T-helper 17 cell (primary cell): ENCODE measurements at places on chromosomes 7 and 10. TPM values are rescaled to one million over a fixed set of nuclear protein-coding genes. Genes with fewer than 3 reads are reported as not detected.

TACC2 gene
- not detected for total RNA-seq

CRHR2 gene
- total RNA-seq = not detected

PTPRN2 gene
- total RNA-seq = 0.42 TPM

DNAH11 gene
- total RNA-seq = 0.05 TPM

DNA sequence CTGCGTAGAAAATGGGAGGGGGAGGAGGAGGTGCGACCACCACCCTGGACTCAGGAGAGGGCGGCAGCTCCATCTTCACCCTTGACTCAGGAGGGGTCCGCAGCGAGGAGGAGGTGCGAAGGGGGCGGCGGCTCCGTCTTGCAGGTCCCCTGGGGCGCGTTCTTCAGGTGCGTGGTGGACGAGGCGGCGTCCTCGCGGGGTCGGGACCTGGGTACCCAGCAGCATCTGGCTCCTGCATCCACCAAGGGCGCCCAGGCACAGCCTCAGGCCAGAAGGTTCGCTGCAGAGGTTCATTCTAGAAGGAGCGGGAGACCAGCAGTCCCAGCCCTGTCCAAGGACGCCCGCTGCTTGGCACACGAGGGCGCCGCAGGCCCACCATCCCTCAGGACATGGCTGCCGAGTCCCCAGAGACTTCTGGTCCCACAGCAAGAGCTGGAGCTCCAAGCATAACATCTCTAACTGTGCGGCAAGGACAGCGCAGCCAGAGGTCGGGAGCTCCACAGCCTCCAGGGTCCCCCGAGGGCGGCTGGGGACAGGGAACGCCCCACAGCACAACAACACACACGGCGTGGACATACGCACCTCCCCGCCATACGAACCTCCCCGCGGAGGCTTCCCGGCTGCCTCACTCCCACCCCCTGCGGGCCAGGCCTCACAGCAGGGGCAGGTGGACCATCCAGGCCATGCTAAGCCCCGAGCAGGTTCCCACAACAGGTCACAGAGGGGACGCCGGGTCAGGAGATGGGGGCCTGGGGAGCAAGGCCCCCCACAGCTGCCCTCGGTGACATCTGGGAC, 16.8 kb upstream of the DPYSL4 start:
- DNase-seq = no peak

- no peak for DNase-seq
Observed at GRCh38 chr7:150967349-150967748, 10.8 kb downstream of the KCNH2 start.

GRCh38 chr10:44968091-44968490, 8.5 kb downstream of the RASSF4 start:
- no peak for DNase-seq

GRCh38 chr10:24603333-24603732, 120.4 kb downstream of the ARHGAP21 start:
- DNase-seq = no peak

- DNase-seq = no peak
Observed at GRCh38 chr10:69404786-69405185, 11.9 kb downstream of the TACR2 start.

DNA sequence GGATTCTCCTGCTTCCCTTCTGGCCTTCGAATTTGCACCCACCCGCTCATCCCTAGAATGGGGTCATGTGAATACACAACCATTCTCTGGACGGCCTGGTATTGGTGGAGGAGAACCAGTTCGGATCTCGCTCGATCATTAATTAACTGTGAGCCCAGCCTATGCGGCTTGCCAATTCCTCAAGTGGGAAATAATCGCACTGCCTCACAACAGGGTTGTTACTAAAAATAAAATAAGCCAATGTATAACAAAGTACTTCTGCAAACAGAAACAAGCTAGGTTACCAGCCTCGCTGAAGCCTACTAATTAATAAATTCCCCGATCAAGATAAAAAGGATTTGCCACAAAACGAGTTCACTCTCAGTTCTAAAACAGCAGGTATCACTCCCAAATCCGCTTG, 16.2 kb downstream of the CTBP2 start:
- DNase-seq = no peak

- DNase-seq = no peak
Observed at GRCh38 chr10:63766745-63767137, 245.5 kb downstream of the REEP3 start.

DNA sequence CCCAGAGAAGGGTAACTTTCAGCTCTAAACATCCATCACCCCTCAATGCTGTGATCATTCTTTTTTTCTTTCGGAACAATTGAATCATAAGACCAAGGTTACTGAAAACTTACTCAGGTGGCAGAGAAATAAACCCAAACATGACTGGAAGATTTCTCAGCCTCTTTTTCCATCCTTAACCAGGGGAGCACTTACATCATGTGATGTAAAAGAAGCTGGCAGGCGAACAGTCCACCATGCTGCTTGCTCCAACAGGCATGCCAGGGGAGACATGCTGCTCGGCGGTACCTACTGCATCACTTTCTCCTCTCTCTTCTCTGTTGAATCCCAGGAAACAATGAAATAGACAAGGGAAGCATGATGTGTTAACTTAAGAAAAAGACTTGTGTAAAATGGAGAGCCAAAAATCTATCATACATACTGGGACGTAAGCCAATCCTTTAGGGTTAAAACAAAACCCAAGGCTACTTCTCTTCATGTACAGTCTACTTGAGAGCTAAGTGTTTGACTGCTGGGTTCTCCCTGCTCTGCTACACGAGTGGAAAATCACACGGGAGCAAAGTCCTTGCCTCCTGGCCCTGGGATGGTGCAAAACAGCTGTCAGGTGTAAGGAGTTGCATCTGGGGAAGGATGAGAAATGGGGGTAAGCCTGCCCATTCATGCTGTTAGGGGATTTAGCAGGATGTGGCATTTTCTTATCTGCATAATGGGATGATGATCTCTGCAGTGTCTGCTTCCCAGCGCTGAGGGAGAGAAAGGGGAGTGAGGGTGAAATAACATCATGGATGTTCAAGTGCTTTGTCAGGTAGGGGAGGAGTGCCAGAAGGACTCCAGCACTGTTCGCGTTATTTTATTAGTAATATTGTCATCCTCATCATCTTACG, 64.3 kb upstream of the ZNF438 start:
- no peak for DNase-seq

- no peak for DNase-seq
Observed at GRCh38 chr10:118820326-118821116, 65.8 kb upstream of the CACUL1 start.

DNA sequence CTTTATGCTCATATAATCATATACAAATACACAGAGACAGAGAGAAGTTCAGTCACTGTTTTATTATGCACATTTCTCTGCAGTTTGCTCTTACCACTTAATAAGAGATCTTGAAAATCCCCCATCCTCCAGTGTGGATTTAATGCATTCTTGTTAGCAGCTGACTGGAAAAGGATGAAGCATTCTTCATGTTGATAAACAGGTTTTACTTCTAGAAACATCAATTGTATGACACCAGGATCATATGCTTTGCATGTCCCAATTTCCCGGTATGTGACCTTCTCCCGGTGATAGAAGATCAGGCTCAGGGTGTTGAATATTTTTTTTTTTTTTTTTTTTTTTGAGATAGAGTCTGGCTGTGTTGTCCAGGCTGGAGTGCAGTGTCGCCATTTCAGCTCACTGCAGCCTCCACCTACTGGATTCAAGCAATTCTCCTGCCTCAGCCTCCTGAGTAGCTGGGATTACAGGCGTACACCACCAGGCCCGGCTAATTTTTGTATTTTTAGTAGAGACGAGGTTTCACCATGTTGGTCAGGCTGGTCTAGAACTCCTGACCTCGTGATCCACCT, 6.2 kb upstream of the CREB3L2 start:
- DNase-seq = no peak

GRCh38 chr7:115679423-115679822, 351.1 kb downstream of the TFEC start:
- no peak for DNase-seq

GRCh38 chr7:28480595-28480994, 68.3 kb downstream of the CREB5 start:
- DNase-seq = no peak
